ENCODE measurements at places on chromosomes 16 and 17. TPM values are rescaled to one million over a fixed set of nuclear protein-coding genes. Genes with fewer than 3 reads are reported as not detected.

DNA sequence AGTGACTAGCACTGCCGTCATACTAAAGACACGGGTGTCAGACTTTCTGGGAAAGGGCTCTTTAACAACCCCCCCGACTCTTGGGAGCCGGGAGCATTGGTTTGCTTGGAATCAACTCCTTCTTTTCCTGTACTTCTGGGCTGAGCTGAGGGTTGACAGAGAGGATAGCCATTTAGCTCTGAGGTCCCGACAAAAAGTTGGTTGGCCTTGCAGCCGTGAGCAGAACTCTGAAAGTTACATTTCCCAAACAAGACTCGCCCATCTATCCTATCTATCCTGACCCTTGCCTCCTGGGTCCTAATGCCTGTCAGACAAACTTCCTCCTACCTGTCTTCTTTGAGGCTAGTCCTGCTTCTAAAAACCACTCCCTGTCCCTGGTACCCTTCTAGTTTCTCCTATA, 460.8 kb upstream of the TOM1L1 start:
- DNase-seq, result no peak

CENPX gene
- total RNA-seq, result 51.6 TPM

DNA sequence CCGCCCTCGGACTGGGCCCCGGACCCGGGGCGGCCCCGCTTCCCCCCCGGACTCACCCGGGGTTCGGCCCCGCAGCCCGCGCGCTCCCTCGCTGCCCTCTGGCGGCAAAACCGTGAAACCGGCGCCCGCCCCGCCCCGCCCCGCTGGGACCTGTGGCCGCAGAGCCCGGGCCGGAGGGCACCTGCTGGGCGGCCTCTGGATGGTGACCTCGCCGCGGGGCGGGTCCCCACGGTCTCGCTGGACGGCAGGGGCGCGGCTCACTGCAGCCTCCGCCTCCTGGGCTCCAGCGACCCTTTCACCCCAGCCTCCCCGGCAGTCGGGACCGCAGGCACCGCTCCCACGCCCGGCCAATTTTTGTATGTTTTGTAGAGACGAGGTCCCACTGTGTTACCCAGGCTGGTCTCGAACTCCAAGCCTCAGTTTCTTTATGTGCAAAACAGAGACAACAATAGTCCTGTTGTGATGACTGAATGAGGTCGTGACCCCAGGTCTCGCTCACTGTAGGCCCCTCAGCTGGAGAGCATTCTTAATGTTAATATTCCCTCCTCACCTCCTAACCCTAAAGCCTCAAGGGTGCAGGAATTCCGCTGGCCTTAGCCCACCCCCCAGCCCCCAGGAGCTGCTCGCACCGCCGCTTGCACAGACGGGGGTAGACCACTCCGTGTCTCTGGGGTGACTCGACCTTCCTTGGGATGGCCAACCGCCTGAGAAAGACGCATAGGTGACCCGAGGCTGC, 33.7 kb upstream of the RPH3AL start:
- no peak for DNase-seq

GRCh38 chr17:48211787-48212186, 104.2 kb downstream of the SNX11 start:
- no peak for DNase-seq

- no peak for DNase-seq
These were observed 29.5 kb upstream of the GSE1 start for GRCh38 chr16:85583491-85584181.

- DNase-seq, result no peak
These were observed 2.2 kb downstream of the TXNL4B start for GRCh38 chr16:72091217-72091616.

- no peak for DNase-seq
These were observed 59.6 kb downstream of the SOCS1 start for GRCh38 chr16:11196286-11196828.
